MG63 (cell line): ENCODE measurements at places on chromosomes 7 and 10. TPM values are rescaled to one million over a fixed set of nuclear protein-coding genes. Genes with fewer than 3 reads are reported as not detected.

DNA sequence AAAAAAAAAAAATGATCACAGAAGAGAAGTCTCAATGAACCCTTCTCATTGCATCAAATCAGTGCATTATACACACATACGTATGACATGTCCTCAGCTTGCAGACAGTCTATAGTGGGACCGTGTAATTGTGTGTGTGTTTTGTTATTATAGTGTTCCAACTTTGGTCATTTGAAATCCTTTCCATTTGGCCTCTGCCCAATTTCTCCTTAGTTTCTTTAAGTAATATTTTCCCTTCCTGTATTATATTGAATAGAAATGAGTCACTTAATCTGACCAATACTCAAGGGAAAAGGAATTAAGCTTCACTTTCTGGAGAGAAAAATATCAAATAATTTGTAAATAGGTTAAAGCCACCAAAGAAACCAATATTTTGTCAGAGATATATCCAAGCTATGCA lies 415.5 kb upstream of the SORCS1 start:
- DNase-seq: no peak

DNA sequence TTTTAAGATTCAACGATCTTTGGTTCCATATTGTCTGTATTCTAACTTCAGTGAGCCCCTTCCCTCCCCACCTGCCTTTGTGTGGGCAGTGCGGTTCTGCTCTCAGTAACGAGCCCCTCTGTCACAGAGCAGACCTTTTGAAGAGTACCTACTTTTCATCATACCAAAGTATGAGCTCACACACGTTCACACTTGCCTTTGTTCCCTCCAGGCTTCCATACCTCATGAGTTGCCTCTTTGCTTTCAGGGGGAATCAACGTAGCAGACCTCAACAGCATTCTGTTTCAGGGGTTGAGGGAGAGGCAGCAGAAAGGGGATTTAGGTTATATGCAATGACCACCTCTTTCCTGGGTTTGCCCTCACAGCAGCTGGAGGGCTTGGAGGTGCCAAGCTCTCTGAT lies 211.4 kb upstream of the MDFIC start:
- no peak for DNase-seq

- DNase-seq: peak; percentile 93
Measured at GRCh38 chr7:130912862-130913638, 179.0 kb upstream of the KLF14 start.

GRCh38 chr7:70143075-70144044 lies 545.1 kb downstream of the AUTS2 start:
- peak; percentile 64 for DNase-seq

- DNase-seq: no peak
Measured at GRCh38 chr7:47885309-47885986, 62.8 kb downstream of the PKD1L1 start.

GRCh38 chr10:60870803-60871202 lies 73.2 kb downstream of the RHOBTB1 start:
- no peak for DNase-seq

- no peak for DNase-seq
Measured at GRCh38 chr7:11345621-11346020, 371.9 kb downstream of the PHF14 start.

- peak; percentile 68 for DNase-seq
Measured at GRCh38 chr10:72328045-72328828, 26.5 kb downstream of the DNAJB12 start.

DNA sequence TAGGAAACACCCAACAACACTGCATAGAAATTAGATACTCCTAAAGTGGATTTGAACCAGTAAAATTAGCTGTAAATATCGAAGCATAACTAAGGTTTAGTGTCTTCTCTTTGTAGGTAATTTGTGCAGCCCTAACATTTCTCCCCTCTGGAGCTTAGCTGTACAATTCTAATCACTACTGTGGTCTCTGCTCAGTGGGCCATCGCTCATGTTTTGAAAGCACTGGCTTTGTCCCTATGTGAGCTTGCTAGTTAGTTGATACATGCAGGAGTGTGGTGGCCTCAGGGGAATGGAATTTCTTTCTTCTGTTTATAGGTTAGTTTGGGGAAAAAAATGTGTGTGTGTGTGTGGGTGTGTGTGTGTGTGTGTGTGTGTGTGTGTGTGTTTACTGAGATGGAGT lies 373.1 kb downstream of the DPP6 start:
- no peak for DNase-seq

GRCh38 chr7:1719913-1720312 lies 49.8 kb downstream of the ELFN1 start:
- DNase-seq: no peak

DNA sequence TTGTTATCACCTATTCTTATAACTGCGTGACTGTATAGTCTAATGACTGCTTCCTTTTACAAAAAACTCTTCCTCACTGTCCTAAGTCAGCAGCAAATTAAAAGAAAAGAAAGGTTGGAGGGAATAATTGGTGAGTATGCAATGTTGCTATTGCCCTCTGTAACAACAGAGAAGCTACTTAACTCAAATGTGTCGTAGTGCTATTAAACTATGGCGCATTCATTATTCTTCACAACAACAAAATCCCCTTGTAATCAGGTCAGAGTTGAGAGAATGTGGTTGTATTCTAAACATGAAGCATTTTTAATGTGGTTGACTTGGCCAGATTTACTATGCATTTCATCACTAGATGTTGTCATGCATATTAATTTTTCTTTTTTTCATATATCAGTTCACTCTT lies 897.8 kb upstream of the PHF14 start:
- DNase-seq: no peak

DNA sequence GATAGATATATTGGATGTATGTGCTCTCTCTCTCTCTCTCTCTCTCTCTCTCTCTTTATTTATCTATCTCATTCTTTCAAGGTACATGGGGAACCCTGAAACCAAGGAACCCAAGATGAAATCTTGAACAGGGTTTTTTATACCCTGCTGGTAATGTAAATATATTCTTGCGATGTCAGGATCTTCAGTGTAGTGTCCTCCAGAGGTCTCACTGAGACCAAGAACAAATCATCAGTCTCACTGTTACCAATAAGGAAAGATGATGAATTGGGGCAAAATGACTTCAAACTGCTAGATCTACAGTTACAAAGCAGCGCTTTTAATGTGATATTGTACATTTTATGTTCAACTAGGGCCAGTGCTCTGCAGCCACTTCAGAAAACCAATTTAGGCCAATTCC lies 423.5 kb downstream of the ANKRD7 start:
- DNase-seq: no peak

DNA sequence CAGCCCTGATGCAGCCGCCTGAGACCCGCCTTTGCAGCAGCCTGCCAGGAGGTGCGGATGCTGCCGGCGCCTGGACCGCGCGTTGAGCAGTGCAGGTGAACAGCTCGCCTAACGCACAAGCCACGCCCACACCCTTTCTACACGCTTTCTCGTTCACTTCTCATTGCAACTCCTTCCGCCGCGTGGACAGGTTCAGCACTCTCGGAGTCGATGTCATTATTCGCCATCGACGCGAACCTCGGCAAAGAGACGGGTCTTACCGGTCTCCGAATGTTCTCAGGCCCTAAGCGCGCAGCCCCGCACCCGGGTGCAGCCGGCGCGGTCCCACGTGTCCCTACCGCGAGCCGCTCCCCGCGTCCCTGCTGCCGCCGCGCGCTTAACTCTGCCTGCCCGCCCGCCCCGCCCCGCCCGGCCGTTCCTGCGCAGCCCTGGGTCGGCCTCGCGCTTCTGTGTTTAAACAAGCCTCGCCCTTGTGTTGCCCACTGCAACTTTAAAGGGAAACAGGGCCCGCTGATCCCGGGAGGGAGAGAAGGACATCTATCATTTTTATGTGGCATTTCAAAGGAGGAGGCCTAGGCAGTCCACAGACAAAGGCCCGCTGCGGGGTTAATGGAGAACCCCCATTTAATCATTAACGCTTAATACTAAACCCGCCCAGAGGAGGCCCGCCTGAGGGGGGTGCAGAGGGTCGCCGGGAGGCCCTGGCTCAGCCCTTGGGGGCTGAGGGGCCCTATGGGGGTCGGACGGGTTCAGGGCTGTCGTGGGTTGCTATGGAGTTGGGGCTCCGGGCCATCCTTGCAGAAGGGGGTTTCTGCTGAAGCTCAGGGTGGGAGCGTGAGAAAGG lies 128.5 kb downstream of the WDR11 start:
- DNase-seq: no peak

- DNase-seq: no peak
Measured at GRCh38 chr7:24721481-24722001, 35.7 kb downstream of the GSDME start.

DNA sequence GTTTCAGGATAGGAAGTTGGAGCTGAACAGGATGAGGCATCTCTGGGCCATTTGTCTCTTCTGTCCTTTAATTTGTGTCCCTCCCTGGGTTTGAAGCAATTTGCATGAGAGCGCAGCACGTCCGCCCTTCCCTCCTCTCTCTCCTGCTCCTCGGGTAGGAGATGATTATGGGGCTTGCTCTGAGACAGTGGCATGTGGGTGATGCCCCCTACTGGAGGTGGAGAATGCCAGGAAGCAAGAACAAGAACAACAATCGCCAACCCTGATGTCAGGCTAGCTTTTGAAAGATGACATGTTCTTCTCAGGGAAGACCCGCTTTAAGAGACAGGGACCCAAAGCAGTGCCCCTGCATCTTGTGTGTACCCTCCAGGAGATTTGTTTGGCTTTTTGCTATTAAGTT lies 63.9 kb upstream of the LOXL4 start:
- DNase-seq: no peak

DNA sequence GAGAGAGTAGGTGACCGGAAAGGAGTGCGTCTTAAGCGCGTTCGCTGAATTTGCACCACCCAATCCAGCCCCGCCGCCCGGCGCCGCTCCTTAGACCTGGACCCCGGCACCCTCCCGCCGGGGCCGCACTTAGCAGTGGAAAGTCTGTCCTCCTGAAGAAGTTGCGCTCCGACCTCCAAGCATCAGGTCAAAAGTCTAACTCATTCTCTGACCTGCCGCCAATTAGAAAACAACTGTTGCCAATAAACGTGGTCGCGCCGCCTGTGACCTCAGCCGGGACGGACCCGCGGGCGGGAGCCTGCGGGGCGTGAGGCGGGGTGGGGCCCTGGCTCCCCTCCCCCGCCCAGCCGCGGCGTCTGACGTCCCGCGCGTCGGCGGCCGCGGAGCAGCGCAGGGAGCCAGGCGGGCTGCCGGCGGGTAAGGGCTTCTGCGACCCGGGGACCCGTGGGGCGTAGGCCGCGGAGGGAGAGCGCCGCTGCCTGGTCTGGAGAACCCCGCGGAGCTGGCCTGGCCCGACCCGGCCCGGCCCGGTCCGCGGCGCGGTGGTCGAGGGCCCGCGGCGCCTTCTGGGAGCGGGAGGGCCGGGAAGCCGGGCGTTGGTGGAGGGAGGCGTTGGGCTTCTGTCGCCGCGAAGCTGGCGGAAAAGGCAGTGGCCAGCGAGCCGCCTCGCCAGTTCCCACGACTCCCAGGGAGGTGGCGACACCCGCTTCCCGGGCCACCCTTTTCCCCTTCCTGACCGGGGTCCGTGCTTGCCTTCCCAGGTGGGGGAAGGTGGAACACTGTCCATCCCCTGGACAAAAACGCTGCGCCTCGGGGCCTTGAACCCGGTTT lies at the start of gene BCAP29:
BCAP29 (plus strand) TSS at position 362 of the 831 bp plus-strand sequence. CDS start 527 bp downstream, outside the sequence.
- peak; percentile 67 for DNase-seq

The NEUROD6 gene
- not detected in 2 replicates for total RNA-seq

The CTBP2 gene
- total RNA-seq: 58.1 and 88.7 TPM in 2 replicates

The CYP3A7 gene
- total RNA-seq: not detected in 2 replicates

The SCIN gene
- total RNA-seq: not detected in 2 replicates

The AEBP1 gene
- total RNA-seq: 36.8 and 45.8 TPM in 2 replicates

The ANXA8L1 gene
- 2.0 TPM in 1 of 2 replicates, not detected in the other for total RNA-seq
